ENCODE measurements at places on chromosomes 7 and 10.
A peak's percentile ranks its signal among the peaks of the same experiment; 100 is the strongest.

- peak; percentile 12 for DNase-seq
These were observed 149.0 kb upstream of the TMEM106B start for GRCh38 chr7:12062062-12062461.

DNA sequence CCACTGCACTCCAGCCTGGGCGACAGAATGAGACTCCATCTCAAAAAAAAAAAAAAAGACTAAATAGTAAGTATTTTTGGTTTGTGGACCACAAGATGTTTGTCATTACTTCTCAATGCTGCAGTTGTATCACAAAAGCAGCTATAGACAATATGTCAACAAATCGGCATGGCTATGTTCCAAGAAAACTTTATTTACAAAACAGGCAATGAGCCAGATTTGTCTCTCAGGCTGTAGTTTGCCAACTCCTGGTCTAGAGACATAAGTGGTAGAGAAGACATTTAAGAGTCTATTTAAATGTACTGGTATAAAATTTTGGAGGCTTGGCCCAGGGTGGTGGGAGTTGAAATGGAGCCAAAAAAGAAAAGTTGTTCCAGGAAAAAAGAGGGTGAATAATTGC lies 185.8 kb downstream of the SORCS1 start:
- DNase-seq = no peak

DNA sequence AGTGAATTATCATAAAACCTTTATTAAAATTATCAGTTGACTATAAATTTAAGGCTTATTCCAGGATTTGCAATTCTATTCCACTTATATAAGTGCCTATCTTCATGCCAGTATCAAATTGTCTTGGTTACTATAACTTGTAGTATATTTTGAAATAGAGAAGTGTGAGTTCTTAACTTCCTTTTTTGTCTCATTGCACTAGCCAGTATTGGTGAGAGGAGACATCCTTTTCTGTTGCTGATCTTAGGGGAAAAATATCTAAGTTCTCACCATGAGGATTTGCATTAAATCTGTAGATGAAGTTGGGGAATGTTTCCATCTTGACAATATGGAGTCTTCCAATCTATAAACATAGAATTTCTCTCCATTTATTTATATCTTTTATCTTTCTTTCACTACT lies 104.2 kb upstream of the MKI67 start:
- no peak for DNase-seq

DNA sequence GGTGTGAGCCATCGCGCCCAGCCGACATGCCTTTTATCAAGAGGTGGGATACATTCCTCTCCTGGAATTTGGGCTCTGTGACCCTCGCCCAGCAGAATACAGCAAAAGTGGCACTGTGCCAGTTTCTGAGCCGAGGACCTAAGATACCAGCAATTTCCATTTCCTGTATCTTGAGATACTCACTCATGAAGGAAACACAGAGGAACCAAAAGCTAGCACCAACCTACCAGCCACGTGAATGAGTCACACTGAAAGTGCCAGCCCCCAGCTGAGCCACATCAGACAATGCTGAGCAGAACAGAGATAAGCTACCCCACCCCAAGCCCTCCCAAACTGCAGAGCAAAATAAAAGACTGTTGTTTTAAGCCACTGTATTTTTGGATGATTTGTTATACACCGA lies 56.3 kb downstream of the CACUL1 start:
- peak; percentile 72 for DNase-seq

- DNase-seq = no peak
These were observed 884 bp upstream of the GSTO1 start for GRCh38 chr10:104253606-104254410.

- no peak for DNase-seq
These were observed 30.9 kb upstream of the MAT1A start for GRCh38 chr10:80320377-80320776.

- DNase-seq = no peak
These were observed 1.7 kb downstream of the COL28A1 start for GRCh38 chr7:7533831-7534430.

- no peak for DNase-seq
These were observed 24.4 kb downstream of the TACC2 start for GRCh38 chr10:122013311-122013780.

- no peak for DNase-seq
These were observed 11.0 kb downstream of the CUX1 start for GRCh38 chr7:101828301-101829020.

DNA sequence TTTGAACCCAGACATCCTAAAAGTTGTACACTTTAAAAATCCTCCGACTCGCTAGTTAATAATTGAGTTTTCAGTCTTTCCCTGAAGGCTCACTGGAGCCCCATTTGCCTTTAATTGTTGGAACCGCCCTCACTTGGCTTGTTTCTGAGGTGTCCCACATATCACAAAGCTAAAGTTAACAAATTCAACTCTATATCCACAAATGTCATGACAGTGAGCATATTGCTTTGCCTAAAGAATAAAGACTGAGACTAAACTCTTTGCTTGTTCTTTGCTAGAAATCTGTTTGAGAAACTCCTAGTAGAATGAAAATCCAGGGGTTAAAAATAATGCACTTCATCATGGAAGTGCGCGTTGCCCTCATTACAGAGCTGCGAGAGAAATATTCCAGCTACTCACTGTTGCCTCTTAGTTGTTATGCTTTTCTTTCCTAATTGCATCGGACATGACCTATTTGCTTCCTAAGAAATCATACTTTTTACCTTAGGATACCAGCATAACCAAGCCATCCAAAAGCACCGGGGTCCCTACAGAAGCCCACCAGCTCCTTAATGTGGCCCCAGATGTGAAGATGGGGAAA lies 752 bp downstream of the THSD7A start:
- DNase-seq = peak; percentile 49

GRCh38 chr7:108308903-108309302 lies 147.3 kb downstream of the NRCAM start:
- DNase-seq = peak; percentile 86

GRCh38 chr7:432256-432655 lies 87.4 kb downstream of the PDGFA start:
- no peak for DNase-seq

DNA sequence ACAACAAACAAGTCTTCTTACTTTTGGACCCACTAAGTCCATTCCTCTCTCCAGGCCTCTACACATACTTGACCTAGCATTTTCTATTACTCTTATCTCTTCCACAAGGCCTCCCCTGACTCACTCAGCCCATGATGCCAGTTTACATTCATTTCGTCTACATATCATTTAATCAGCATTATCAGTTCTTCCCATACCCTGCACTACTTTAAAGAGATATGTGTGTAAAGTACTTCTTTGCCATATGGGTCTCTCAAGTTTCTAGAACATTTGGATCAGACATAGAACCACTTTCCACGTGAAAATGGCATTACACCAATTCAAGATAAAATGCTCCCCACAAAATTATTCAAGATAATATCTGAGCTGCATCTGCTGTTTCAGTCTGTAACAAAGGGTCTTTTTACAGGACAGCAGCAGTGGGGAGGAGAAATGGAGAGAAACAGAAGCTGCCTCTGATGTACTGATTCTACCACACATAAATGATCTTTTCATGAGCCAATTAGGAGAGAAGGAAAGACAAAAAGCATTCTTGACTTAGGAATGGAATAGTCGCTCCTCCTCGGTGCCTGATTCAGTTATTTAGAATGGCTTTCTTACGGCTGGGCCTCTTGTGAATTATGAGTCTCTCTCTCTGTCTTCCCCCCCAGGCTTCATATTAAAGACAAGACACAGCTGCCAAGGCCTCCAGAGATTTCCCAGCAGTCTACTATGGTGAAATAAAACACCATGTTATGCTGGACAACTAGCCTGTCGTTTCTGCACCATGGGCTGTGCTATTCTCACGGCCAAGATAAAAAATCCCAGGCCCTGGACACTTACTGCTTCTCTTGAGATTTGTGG lies 46.9 kb upstream of the SEPTIN7 start:
- peak; percentile 86 for DNase-seq

DNA sequence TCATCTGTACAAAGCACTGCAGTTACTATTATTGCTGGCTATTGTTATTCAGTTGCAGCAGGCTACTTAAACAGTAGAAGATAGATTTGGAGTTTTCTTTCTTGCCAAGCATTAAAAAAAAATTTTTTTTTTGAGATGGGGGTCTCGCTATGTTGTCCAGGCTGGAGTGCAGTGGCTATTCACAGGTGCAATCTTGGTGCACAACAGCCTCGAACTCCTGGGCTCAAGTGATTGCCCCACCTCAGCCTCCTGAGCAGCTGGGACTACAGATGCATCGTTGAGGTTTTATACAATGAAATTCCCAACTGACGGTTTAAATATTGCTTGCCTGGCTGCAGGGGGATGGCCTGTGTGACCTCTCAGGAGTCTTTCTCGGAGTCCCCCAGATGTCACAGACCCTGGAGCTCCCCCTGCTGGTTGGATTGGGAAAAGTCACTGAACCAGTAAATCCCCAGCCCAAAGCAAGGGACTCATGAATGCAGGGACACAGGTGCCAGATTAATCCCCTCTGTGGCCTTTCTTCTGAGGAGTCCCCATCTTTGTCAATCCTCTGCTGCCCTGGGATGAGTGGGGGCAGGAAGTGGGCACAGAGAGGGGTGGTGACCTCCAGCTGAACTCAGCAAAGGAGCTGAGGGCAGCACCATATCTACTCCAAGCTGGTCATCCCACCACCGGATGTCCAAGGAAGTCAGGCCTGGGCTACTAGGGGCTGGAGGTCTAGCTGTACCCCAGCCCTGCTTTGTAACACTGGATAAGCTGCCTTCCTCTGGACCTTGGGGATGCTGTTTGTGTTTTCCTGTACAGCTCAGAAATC lies 149.6 kb downstream of the C10orf105 start:
- peak; percentile 49 for DNase-seq

GRCh38 chr10:26499426-26499825 lies 61.3 kb downstream of the APBB1IP start:
- peak; percentile 42 for DNase-seq

- no peak for DNase-seq
These were observed 30.3 kb downstream of the TMEM168 start for GRCh38 chr7:112759905-112760304.

DNA sequence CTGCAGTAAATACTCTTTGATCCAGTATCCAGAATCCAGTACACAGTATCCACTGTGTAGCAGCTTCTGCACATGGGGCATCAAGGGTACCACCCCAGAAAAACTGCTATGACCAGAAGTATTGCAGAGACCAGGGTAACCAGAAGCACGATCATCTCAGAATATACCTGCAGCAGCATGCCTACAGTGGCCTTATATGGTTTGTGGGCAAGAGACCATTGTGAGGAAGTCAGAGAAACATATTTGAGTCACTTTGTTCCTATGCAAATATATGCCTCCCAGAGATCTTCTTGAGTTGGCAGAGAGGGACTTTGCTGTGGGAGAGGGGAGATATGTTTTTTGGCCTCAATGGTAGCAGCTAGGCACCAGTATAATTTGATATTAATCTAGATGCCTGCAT lies 206.4 kb upstream of the LRRTM3 start:
- no peak for DNase-seq

- DNase-seq = no peak
These were observed 12.3 kb downstream of the OGDH start for GRCh38 chr7:44618753-44619152.

DNA sequence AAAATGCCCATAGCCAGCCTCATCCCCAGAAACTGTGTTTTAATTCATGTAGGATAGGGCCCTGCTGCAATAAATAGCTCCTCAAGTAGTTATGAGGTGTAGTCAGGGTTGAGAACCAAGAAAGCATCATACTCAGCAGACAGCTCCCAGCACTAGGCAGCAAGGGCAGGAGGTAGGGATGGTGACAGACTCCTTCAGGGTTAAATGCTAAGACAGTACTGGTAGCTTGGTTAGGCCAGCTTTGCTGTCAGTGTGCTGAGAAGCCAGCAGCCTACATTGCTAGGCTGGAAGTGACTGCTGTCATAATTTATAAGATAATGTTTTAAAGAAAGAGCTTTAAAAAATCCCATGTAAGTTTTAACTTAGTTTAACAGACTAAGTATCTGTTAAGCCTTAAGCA lies 113.9 kb upstream of the IMMP2L start:
- DNase-seq = no peak

DNA sequence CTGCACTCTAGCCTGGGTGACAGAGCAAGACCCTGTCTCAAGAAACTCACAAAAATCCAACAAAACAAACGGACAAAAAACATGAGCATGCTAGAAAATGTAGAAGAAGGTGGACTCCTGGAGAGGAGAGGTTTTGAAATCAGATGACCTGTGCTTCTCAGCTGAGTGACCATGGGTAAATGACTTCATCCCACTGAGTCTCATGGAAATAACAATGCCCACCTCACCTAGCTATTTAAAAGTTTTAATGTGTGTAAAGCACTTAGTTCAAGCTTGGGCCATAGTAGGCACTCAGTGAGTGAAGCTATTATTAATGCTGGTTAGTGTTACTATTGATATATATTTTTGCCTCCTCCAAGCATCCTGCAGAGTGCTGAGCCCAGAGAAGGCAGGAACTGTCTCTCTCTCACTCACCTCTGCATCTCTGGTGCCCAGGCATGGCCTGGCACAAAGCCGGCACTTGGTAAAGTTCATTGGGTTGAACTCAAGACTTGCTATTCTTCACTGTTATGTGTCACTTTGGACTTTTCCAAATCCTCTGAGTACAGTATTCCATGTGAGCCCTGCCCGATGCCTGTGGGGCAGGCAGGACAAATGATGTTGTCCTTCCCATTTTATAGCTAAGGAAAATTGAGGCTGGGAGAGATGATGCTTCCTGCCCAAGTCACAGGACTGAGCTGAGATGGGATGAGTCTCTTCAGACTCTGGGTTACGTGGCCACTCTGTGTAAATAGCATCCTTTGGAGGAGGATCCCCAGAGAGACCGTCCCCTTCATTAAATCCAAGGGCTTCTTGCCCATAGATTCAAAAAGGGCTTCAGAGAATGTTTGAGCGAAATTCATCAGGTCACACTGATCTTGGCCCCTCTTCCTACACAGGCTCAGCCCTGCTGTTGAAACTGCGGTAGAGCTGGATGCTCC lies 81.4 kb upstream of the EMX2 start:
- DNase-seq = no peak

- DNase-seq = peak; percentile 84
These were observed 539 bp upstream of the MKLN1 start for GRCh38 chr7:131327049-131327625.

- peak; percentile 92 for DNase-seq
These were observed 39.9 kb downstream of the AKR1D1 start for GRCh38 chr7:138116141-138116540.

- no peak for DNase-seq
These were observed 109.1 kb downstream of the CYP26A1 start for GRCh38 chr10:93182790-93183189.

GRCh38 chr10:8138471-8138870 lies 84.0 kb downstream of the GATA3 start:
- peak; percentile 53 for DNase-seq

DNA sequence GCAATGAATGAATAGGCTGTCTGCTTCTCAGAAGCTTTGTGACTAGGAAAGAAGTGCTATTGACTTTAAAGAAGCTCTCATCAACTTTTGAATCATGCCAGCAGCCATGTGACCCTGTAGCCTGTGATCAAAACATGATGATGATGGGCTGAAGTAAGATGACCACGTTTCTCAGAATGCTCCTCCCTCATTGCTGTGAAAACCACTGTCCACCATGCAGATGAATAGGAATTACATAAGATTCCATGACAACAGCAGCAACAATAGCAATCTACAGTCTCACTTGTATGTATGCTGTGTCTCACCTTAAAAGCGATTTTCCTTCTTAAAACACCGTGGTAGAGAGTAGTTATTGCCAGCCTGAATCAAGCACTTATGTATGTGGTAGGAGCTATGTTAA lies 228.4 kb downstream of the TRIL start:
- DNase-seq = peak; percentile 35

GRCh38 chr7:37193775-37194135 lies 254.9 kb downstream of the ELMO1 start:
- DNase-seq = no peak

GRCh38 chr7:78124216-78124615 lies 325.6 kb downstream of the PHTF2 start:
- DNase-seq = no peak

- DNase-seq = no peak
These were observed 153.0 kb downstream of the GRK5 start for GRCh38 chr10:119360181-119360921.
